ENCODE measurements at places on chromosomes 13 and 19.

GRCh38 chr13:99572921-99573320 is 71.6 kb downstream of the TM9SF2 start:
- DNase-seq: no peak

DNA sequence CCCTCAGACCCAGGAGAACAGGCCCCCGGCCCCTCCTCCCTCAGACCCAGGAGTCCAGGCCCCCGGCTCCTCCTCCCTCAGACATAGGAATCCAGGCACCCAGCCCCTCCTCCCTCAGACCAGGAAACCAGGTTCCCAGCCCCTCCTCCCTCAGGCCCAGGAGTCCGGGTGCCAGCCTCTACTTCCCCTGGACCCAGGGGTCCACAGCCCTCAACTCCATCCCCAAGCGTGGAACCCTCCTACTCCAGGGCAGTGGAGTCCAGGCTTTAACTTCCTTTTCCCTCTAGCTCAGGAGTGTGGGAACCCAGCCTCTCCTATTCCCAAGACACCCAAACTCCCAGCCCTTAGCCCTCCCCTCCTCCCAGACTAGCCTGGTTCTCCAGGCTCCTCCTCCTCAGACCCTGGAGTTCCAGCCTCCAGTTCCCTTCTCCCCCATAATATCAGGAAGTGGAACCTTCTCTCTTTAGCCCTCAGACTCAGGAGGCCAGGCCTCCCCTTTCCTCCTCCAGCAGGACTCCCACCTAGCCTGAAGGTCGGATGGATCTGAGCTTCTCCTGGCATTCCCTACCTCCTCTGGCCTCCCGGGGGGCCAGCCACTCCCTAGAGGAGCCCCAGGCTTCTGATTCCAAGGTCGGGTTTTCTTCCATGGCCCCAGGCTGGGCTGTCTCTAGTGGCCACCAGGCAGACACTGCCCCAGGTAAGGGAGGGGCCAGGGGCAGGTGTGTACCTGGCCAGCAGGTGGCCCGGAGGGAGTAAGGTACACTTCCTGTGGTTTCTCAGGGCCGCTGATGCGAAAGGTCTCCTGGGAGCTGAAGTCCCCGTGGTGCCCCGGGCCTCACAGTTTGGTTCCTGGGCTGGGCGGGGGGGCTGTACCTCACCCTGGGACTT is at the start of gene TMC4:
Gene TMC4 (minus strand): TSS at position 690 of the 888 bp plus-strand sequence. CDS start 43 bp downstream, at position 647.
- DNase-seq: peak; percentile 9

DNA sequence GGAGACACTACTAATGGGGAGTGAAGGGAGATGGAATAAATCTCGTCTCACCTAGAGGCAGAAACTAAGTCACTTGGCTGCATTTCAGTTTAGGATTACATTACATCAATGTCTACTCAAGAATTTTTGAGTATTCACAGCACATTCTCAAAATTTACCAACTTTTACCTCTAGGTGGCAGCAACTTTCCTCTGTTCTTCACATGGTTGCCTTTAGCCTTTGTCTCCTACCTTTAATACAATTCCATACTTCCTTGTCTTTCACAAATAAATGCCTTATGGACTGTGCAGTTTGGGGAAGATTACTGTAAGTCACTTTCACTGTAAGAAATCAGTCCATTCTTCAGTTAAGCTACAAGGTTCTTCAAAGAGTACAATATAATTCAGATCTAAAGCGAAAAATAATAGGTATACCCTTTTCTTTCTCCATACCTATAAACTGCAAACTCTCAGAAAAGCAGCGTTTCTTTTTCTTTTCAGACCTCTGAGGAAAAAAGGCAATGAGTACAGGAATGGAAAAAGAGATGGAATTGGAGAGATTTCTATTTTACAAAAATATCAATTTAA is 379.4 kb downstream of the KLF12 start:
- no peak for DNase-seq

DNA sequence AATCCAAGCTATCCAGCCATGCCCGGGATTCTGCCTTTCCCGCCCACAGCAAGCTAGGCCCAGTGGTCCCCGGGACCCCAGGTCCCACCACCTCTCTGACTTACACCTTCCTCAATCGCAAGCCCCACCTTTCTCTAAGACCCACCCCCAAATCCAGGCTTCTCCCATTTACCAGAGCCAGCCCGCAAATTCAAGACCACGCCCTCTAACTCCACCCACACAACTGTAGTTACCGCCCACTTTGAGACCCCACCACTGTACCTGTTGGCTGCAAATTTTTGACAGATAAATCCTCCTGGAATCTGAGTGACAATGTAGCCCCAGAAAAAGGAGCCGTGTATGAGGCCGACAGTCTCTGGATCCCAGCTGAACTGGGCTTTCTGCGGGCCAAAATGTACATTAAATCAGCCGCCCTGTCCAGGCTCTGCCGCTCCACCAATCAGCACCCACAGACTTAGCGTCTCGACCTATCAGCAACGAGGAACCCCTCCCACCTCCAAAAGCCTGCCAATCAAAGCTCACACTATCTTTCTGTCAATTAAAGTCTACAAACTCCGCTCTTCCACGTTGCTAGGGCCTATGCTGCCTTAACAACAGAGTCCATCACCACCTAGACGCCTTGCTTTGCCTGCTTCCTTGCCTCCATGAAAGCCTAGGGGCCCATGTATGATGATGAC is 6.3 kb downstream of the SLC17A7 start:
- DNase-seq: no peak

GRCh38 chr19:6739883-6740588 is 556 bp downstream of the TRIP10 start:
- no peak for DNase-seq

DNA sequence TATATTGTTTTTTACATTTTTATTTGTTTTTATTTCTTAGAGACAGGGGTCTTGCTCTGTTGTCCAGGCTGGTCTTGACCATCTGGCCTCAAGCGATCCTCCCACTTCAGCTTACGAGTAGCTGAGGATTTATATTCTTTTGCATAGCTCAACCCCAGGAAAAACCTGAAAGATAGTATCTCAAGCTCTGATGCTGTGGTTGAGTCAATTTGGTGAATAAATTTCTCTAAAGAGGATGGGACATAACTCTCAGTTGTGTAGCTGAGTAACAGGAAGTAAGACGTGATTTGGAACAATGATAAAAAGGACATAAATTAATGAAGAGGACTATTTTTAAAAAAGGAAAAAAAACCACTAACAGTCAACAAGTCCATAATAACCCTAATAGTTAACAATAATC is 79.8 kb upstream of the TNFSF11 start:
- no peak for DNase-seq

DNA sequence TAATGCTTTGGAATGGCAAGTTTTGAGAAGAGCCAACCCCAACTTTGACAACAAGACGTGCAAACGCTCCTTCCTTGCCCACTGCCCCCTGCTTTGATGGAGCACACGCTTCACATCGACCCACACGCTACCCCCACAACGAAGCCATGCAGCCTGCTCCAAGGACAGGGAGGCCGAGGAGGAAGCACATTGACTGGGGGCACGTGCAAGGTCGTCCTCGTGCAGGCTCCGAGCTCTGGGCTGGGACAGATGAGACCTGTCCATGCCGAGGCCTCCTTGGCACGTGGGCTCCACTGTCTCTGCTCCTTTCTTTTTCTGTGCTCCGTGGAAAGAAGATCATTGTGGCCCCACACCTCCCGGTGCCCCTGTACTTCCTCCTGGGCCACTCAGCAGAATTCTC is 309.0 kb downstream of the TEX29 start:
- no peak for DNase-seq

GRCh38 chr19:18320865-18321733 is 1.8 kb downstream of the LSM4 start:
- no peak for DNase-seq

- DNase-seq: no peak
These were observed 20.3 kb downstream of the GPX4 start for GRCh38 chr19:1123885-1124677.

- DNase-seq: peak; percentile 75
These were observed at the start of gene ETHE1 for GRCh38 chr19:43526884-43527859. TSS of gene ETHE1 (minus strand) at chr19:43527201. CDS start at chr19:43527177, 24 bp downstream.

DNA sequence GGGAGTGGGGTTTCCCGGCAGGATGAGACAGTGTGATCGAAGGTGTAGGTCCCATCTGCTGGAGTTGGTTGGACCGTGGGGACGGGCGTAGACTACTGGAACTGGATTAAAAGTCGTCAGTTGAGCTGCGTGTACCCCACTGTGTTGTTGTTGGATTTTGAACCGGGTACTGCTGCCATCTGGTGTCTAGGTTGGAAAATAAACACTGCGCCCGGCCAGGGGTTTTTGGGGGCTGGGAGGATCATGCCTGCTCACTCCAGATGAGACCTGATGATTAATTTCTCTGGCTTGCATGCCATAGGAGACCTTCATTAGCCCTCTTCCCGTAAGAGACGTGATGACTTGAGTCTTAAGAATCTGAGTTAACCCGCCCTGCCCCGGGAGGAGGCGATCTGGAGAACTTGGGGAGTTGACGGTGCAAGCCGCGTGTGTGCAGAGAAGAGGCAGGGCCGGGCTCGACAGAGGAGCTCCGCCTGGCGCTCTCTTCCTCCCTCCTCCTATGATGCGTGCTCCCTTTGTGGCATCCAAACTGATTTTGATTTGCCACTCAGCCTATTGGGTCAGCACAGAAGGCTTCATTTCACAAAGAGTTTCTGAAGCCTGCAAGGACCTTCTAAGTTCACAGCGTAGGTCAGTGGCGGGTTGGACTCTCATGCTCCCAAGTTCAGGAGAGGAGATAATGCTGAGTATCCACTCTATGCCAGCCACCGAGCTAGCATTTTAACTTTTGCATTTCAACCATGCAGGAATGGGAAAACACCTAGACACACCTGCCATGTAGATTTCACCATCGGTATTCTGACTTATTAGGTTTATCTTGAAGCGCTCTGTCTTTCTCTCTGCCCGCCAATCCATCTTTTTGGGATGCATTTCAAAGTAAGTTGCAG is 2.7 kb downstream of the UHRF1 start:
- peak; percentile 76 for DNase-seq

DNA sequence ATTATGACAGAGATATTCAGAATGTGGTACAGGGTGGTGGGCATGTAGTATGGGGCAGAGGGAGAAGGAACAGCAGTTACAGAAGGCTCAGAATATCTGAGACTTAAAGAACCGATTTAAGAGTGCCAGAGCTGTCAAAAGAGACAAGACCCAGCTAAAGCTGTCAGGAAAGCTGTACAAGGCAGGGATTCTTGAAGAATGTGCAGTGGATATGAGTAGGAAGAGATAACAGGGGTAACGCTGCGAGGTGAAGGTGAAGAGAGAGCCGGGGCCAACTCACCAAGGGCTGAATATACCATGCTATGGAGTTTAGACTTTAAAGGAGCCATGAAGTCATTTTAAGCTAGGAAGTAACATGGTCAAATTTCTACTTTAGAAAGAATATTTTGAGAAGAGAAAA is 381.0 kb downstream of the DIAPH3 start:
- no peak for DNase-seq

GRCh38 chr19:48660852-48661710 is 11.7 kb downstream of the NTN5 start:
- DNase-seq: peak; percentile 92

GRCh38 chr19:52138278-52138982 is 1.3 kb downstream of the ZNF616 start:
- no peak for DNase-seq

DNA sequence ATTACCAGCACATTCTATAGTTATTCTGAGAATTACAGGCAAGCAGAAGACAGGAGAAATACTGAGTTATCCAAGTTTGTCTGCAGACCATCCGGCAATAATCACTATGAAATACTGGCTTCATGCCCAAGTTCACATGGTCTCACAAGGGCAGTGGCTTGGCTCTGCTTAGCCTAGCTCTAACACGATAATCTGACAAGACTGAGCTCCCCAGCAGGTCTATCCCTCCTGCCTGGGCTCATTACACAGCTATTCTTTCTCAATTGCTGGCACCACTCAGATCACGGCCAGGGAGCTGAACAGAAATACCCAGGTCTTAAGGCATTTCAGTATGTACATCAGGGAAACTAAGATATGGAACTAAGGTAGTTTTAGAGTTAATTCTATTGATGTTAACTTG is 361.6 kb upstream of the PCDH20 start:
- DNase-seq: no peak

DNA sequence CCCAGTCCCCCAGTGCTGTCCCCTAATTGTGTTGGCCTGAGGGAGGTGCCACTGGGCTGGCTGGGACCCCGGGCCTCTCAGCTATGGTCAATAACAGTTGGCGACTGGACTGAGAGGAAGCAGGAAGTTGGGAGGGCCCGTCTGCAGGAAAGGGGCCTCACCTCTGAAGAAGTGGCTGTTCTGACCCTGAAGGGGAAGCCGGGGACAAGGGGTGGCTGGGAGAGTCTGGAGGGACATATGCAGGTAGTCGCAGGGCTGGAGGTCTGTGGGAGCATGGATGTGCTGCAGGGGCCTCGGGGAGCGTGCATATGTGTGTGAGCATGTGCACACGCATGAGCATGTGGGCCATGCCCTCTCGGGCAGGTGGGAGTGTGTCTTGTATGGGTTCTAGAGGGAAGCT is 5.9 kb downstream of the PKN1 start:
- DNase-seq: no peak

DNA sequence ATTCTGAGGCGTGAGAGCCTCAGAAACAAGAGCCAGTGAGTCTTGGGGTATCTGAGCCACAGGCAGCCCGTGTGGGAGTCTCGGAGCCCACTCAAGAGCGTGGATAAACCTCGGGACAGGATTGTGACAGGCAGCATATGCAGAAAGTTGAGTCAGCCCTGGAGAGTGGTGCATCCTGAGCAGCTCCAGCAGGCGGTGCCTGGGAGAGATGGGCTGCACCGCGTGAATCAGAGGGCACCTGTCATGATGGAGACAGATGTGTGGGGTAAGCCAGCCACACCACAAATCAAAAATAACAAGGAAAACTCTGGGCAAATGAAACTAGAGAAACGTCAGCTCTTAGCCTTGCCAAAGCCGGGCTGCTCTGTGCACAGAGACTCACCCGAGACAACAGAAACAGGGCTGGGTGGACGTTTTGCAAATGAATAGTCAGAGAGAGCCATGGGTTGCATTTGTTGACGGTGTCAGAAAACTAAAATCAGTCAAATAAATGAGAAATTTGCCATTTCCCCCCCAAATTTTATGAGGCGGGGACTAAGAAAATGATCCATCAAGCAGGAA is 30.0 kb upstream of the POP4 start:
- no peak for DNase-seq

- no peak for DNase-seq
These were observed 35.0 kb downstream of the B3GLCT start for GRCh38 chr13:31234729-31235128.

DNA sequence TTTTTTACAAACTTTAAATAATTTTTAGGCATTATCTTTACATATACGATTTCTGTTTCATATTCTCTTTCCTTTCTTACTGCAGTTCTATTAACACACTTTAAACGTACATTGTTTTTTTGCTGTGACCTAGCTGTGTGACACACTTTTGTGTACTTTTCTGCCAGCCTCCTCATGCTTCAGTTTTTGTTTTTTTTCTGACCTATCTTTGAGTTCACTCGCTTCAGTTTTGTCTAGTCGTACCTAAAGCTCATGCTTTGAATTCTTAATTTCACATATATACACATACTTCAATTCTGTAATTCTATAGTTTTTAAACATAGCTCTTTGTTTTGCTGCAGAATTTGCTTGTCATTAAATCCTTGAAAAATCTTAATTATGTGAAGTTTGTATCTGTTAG is 150.4 kb downstream of the PDS5B start:
- no peak for DNase-seq

DNA sequence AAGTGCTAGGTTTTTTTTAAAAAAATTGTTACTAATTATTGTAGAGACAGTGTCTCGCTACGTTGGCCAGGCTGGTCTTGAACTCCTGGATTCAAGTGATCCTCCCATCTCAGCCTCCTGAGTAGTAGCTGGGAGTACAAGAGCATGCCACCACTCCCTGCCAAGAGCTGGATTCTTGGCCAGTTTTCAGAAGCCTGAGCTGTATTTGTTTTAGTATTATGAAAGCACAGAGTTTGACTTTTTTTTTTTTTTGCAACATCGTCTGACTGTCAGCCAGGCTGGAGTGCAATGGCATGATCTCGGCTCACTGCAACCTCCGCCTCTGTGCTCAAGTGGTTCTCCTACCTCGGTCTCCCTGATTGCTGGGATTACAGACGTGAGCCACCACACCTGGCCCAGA is 7.0 kb downstream of the ARMC6 start:
- no peak for DNase-seq

Measured in 8988T (cell line).